ENCODE measurements at places on chromosomes 2 and 18.

- no peak for DNase-seq
Measured at GRCh38 chr2:96065381-96065930, 30.7 kb upstream of the GPAT2 start.

- no peak for DNase-seq
Measured at GRCh38 chr18:23498877-23499276, 4.4 kb upstream of the RMC1 start.

DNA sequence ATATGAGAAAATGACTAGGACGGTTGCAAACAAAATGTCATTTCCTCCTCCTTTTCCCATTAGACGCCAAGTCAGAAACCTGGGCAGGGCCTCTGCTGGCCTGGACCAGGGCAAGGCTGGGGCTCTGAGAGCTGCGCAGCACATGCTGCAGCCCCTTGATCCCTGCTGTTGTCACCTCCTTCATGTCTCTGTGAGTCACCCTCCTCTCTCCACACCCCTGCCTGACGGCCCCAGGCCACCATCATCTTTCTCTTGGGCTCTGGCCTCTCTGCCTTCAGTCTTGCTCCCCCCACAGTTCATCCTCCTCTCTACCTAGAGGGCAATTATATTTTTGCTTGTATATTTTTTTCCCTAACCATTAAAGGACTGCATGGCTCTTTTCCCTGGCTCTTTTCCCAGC lies 10.0 kb downstream of the FLACC1 start:
- no peak for DNase-seq

- DNase-seq = no peak
Measured at GRCh38 chr2:128793404-128793803, 474.7 kb upstream of the HS6ST1 start.

GRCh38 chr2:137252934-137253333 lies 487.6 kb downstream of the THSD7B start:
- no peak for DNase-seq

DNA sequence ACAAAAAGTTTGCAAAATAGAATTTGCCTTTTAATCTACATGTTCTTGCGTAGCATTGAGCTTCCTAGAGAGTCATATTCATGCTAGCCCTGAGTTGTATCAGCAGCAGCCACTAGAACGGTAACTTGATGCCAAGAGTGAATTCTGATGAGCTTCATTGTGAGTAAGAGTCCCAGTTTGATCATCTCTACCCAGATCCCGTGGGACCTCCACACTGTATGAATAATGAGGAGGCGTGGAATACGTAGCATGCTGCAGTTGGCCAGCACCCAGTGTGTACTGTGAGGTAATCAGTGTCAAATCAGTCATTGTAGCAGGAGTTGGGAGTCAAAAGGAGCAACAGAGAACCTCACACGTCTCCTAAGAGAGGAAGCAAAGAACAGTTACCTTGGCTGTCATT lies 197.9 kb downstream of the NEDD4L start:
- DNase-seq = no peak

GRCh38 chr2:126843081-126843480 lies 55.6 kb upstream of the TEX51 start:
- no peak for DNase-seq

DNA sequence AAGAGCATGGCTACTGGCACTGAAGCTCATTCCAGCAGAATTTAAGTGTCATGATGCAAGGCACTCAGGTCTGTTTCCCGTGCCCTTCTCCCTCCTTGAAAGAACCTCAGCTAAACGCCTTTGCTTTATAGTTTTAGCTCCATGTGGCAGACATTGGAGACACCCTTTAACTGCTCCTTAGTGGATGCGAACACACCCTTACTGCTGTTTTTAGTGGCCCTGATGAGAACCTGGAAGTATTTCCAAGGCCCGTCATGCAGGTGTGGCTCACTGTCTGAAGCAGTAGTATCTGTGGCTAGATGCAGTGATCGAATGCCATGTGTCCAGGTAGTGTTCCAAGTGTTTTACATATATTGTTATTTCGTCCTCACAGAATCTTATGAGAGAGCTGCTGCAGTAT lies 28.3 kb downstream of the KIF5C start:
- DNase-seq = no peak

- no peak for DNase-seq
Measured at GRCh38 chr2:75560022-75560767, 544 bp downstream of the EVA1A start.

DNA sequence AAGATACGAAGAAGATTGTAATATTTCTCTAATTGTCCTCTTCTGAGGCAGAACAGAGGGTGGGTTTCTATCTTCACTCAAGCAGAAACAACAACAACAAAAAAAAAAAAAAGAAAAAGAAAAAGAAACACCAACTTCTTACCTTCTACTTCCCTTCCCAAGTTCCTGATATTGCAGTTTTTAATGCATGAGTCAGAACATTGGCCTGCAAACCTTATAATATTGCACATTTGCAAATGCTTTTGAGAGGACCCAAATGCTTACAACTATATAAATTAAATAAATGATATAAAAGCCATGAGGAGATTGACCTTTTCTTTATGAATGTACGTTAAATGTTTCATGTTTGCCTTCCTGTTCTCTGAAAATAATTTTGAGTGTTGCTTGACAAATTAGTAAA lies 37.3 kb downstream of the PAX3 start:
- no peak for DNase-seq

GRCh38 chr2:221085341-221085900 lies 486.7 kb downstream of the EPHA4 start:
- DNase-seq = no peak

DNA sequence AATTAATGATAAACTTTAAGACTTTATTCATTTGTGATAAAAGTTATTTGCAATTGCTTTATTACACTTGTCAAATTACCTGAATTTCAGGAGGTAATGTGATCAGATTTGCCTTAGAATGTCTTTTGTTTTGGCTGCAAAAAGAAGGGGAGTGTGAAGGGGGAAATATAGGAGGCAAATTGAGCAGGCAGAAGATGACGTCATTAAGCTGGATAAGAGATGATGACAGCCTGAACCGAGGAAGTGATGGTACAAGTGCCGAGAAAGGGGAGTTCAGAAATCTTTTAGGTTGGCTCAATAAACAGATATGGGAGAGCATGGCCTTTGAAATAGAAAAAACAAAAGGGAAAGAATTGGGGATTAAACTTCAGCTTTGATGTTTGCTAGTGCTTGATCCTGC lies 73.0 kb upstream of the TTN start:
- DNase-seq = no peak

DNA sequence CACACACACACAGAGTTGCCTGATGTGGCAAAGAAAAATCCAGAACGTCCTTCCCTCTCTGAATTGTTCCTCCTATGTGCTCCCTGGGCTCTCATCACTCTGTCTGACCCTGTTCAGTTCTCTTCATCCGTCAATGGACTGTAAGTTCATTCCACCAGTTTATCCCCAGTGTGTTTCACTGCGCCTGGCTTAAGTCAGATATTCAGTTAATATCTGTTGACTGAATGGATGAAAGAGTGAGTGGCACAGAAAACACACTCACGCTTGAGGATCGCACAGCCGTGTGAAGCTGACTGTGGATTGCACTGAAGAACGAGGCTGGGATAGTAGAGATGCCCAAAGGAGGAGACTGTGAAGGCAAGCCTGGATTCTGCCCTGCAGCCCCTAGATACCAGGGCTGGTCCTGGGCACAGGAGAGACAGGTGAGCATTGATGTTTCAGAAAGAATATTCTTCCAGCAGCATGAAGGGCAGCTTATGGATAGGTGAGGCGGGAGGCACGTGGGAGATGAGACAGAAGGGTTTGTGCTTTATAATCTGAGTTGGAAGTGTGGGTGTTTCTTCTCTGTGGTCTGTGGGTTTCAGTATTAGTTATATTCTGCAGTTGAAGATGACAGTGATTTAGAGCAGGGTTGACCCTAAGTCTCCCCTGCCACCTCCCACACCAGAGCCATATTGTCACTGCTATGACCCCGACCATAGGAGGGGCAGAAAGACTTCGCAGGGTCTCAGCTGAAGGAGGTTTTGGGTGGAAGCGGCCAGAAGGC lies 129.9 kb downstream of the SOCS6 start:
- DNase-seq = no peak

Measured in stimulated activated CD8-positive, alpha-beta memory T cell treated with anti-CD3 and anti-CD28 coated beads, Interleukin-7, amount 100 ng/mL, for 48 hours (primary cell).